ENCODE measurements at places on chromosomes 3 and 15.

DNA sequence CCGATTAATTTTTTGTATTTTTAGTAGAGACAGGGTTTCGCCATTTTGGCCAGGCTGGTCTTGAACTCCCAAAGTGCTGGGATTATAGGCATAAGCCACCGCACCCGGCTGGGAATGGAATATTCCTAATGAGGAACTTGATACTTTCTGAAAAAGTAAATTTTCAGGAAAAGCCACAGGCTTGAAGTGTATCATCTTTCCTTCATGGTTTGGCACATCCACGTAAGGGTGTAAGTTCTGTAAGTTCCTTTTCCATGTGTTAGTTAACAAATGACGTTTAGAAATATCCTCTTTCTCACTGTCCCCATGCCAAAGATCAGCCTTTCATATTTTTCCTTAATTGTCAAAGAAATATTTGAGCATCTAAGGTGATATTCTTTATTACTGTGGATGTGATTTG is 24.9 kb downstream of the TMEM45A start:
- no peak for DNase-seq

- peak; percentile 20 for DNase-seq
Observed at GRCh38 chr15:69573815-69574475, 121.3 kb downstream of the RPLP1 start.

DNA sequence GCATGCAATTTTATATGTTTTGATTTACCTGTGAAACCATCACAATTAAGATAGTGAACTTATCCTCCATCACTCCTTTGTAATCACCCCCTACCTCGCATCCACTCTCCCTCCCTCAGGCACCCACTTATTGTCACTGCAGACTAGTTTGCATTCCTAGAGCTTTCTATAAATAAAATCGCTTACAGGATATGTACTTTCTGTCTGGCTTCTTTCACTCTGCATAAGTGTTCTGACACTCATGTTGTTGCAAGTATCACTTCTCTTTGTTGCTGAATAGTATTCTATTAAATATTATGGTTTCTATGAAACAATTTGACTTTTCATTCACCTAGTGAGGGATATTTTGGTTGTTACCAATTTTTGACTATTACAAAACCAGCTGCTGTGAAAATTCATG is 139.3 kb downstream of the RSRC1 start:
- no peak for DNase-seq

DNA sequence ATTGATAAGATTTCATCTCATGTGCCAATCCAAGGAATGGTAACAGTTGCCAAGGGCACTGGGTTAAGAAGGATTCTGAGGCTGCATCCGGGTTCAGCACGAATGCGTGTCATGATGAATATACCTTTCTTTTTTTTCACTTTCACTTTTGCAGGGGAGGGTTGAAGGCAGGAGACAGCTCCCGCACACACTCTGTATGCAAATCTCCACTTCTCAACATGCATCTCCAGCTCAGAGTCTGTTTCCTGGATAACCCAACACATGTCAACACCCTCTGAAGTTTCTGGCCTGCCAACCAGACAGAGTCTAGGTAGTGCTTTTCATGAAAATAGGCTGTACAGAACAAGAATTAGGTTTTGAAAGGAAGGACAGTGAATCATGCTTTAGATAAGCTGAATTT is 21.6 kb downstream of the B4GALT4 start:
- DNase-seq, result no peak

DNA sequence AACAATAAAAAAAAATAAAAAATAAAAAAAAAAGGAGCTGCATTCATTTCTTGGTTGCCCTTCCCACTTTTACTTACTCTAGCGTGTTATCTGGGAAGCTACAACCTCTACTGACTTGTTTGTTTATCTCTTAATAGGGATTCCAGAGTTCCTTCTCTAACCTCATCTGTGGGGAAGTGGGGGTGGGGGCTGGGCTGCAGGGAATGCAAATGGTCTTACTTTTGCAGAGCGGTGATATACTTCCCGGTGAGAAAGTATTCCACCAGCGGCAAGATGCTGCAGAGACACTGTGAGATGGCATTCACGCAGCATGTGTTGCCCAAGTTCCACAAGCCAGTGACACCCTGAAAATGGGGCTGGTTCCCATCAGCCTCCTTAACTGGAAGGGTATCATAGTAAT is 2.1 kb downstream of the USP50 start:
- DNase-seq, result no peak

- no peak for DNase-seq
Observed at GRCh38 chr3:172154768-172155664, 115.6 kb downstream of the FNDC3B start.

- no peak for DNase-seq
Observed at GRCh38 chr15:33963831-33964664, 4.2 kb upstream of the CHRM5 start.

DNA sequence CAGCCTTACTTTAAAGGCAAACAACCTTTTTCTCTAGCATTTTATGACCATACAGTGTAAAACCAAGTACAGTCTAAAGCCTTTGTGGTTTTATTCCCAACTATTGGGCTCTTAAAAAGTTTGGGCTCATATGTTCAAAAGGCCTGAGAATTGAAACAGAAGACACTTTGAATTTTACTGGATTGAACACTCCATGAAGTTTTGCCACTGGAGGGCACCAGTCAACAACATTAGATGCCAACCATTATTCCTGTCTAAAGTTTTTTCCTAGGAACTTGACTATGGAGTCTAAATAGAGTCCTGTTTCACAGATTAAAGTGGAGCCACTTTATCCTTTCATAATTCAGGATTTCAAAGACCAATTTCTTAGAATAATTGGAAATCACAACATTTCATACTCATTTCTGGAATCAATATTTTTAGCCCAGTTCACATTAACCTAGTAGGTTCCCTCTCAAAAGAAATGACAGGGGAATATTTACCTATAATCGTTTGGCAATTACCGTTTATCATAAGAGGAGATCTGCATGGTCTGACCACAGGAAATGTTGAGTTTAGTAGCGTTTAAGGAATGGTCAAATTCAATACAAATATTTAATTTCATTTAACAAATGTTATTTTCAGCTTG is 244.1 kb upstream of the PDZRN3 start:
- DNase-seq, result peak; percentile 22

GRCh38 chr15:64837502-64837901 is 4.2 kb upstream of the PLEKHO2 start:
- no peak for DNase-seq

- DNase-seq, result no peak
Observed at GRCh38 chr3:45021524-45022297, 4.4 kb upstream of the CLEC3B start.

GRCh38 chr15:92883163-92883875 is 16.8 kb upstream of the CHD2 start:
- DNase-seq, result no peak

GRCh38 chr15:78923015-78923414 is 21.8 kb downstream of the CTSH start:
- no peak for DNase-seq
